ENCODE measurements at places on chromosomes 5 and 9.

DNA sequence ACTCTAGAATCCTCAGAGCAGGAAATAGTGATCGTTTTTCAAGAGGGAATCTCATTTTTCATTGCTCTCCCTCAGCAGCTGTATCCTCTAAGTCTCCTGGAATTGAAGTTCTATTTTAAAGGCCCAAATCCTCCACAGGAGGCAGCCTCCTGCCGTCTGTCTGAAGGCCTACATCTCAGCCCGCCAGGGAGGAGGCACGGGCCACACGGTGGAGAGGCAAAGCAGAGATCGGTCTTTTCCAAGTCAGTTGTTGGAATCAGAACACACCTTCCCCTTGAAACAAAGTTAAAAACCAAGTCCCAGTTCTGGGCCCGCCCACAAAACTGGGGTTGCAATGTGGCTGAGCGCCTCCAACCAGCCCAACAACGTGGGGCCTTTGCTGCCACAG lies 68.7 kb downstream of the RAPGEF1 start:
- no peak for DNase-seq

DNA sequence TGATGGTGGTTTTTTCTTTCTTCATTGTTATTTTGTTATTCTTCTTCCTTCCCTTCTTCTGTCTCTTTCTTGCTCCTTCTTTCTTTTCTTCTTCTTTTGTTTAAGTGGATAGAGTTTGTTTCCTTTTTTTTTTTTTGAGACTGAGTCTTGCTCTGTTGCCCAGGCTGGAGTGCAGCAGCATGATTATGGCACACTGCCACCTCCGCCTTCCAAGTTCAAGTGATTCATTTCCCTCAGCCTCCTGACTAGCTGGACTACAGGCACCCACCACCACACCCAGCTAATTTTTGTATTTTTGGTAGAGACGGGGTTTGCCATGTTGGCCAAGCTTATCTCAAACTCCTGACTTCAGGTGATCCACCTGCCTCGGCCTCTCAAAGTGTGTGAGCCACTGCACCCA lies 40.3 kb downstream of the JAK2 start:
- DNase-seq: no peak

DNA sequence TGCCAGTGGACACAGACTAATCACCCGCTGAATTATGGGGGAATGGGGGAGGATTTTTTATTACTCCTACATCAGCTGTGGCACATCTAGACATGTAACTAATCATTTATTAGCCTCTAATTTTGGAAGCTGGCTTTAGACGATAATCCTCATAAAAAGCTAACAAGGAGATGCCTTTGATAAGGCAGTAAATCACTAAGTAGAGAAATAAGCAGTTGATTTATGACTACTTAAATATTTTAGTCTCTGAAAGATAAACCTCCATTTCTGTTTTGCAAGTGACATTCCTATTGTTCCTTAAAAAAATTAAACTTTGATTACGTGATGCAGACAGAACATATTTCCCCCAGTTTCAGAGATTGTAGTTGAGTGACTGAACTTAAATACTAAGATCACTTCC lies 206.4 kb upstream of the CDKN2B start:
- DNase-seq: no peak

DNA sequence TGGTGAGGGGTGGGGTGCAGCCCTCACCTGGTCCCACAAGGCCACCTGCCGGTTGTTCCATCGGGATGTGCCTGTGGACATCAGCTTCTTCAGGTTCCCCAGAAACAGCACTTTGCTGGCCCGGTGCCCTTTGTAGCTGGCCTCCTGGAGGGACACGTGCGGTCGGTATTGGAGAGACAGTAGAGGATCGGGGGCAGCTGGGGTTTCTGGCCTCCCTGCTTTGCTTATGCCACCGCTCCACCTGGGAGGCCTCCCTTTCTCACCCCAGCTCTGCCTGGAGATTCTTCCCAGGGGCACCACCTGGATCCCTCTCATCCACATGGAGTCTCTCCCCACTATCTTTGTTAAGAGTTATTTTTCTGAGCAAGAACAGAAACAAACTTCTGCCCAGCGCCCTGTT lies 13.1 kb upstream of the TRIM14 start:
- DNase-seq: no peak

DNA sequence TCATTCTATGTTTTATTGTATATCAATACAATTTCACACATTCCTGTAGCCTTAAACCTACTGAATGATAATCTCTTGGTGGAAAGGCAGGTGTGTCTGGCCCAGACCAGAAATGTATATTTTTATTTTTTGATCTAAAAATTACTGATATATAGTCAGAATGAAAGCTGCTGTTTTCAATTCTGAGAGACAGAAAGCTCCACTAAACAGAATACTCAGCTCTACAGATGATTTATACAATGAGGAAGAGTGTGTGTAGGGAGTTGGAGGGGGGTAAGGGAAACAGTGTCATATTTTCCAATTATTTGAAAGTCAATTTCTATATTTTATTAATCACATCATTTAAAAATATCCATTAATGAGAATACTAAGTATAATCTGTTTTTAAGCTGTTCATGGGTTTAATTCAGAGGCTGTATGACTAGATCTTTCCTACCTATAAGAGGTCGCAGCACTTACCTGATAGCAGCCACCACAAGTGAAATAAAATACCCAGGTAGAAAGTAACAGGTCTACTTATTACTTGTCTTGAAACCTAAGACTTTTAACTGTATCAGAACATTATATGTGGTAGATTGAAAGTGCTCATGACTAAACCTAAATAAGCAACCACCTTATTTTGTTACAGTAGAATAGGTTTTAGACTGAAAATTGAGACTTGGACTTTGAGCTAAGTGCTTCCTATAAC lies 183.4 kb downstream of the TMC1 start:
- DNase-seq: no peak

- DNase-seq: no peak
Observed at GRCh38 chr5:94102849-94103248, 361.4 kb upstream of the POU5F2 start.

- peak; percentile 57 for DNase-seq
Observed at GRCh38 chr5:10485142-10485795, 43.6 kb downstream of the ROPN1L start.

- DNase-seq: no peak
Observed at GRCh38 chr9:124480621-124480981, 26.6 kb downstream of the NR5A1 start.

DNA sequence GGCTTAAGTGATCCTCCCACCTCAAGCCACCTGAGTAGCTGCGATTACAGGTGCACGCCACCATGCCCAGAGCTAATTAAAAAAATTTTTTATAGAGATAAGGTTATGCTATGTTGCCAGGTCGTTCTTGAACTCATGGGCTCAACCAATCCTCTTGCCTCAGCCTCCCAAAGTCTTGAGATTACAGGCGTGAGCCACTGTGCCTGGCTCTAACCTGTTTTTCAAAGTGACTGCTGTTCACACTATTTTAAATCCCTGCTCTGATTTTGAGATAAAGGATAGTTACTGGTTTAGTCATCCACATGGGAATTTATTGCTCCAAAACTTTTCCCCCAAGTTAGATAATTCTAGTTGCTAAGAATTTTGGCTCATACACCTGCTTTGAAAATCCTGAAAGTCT lies 48.2 kb upstream of the MTMR12 start:
- DNase-seq: no peak

DNA sequence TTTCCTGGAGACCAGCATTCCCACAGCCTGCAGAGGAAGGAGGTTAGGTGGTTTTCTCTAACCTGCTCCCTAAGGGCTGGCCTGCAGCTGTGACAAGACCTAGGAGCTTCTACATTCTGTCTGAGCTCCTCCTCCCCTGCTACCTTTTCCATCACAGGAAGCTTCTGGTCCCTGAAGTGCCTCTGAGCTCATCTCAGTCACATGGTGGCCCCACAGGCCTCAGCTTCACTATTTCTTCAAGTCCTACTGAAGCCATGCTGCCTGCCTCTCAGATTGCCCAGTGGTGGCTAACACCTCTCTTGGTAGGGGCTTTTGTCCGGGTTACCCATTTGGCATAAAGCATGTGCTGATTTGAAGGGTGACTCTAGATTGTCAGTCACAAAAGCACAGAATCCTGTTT lies 259.4 kb downstream of the CRB2 start:
- no peak for DNase-seq

GRCh38 chr5:137734331-137734730 lies 1.6 kb downstream of the KLHL3 start:
- no peak for DNase-seq

GRCh38 chr5:78971998-78972397 lies 13.1 kb downstream of the ARSB start:
- no peak for DNase-seq

DNA sequence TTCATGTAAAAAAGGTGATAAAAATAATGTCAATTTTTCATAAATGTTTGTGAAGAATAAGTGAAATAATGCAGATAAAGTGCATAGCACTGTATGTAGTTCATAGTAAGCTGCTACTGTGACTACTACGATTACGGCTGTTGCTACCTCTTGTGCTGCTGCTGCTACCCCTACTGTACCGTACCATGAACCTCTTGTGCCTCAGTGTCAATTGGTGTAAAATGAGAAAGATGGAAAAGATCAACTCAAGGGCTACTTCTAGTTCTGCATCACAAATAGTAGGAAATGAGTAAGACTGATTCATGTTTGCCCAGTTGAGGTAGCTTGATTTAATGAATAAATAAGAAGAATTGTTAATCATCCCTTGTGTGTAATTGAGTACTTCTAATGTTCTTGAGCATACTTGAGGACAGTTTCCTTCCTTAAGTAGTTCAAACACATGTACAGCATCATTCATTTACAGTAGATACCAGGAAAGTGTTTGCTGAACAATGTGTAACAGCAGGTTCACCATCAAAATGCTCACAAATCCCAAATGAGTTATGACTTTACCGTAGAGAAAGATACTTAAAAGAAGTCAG lies 200.0 kb upstream of the ATP10B start:
- no peak for DNase-seq

- DNase-seq: no peak
Observed at GRCh38 chr5:137051161-137051560, 448.0 kb downstream of the SPOCK1 start.

GRCh38 chr5:76069061-76069735 lies 14.0 kb upstream of the SV2C start:
- DNase-seq: no peak

- peak; percentile 65 for DNase-seq
Observed at GRCh38 chr9:135146766-135147473, 59.5 kb downstream of the OLFM1 start.

GRCh38 chr9:86983620-86984259 lies 36.4 kb upstream of the GAS1 start:
- no peak for DNase-seq

GRCh38 chr5:11564706-11565105 lies 339.5 kb downstream of the CTNND2 start:
- peak; percentile 6 for DNase-seq

DNA sequence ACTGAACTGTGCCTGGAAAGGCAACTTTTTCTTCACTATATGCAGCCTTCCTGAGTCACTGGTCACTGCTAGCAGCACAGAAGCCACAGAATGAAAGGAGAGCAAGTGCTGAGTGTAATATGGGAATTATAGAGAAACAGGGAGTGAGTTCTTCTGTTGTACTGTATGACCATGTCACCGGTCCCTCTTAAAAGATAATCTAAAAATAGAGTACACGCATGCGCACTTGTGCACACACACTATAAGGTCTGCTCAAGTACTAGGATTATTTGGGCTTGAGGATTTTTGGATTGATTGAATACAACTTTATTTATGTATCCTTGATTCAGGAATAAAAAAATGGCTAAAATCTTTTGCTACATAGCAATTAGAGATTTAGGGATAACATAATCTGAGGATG lies 571.9 kb downstream of the PDE4D start:
- DNase-seq: no peak

GRCh38 chr9:114025196-114025753 lies 52.8 kb downstream of the AMBP start:
- no peak for DNase-seq

DNA sequence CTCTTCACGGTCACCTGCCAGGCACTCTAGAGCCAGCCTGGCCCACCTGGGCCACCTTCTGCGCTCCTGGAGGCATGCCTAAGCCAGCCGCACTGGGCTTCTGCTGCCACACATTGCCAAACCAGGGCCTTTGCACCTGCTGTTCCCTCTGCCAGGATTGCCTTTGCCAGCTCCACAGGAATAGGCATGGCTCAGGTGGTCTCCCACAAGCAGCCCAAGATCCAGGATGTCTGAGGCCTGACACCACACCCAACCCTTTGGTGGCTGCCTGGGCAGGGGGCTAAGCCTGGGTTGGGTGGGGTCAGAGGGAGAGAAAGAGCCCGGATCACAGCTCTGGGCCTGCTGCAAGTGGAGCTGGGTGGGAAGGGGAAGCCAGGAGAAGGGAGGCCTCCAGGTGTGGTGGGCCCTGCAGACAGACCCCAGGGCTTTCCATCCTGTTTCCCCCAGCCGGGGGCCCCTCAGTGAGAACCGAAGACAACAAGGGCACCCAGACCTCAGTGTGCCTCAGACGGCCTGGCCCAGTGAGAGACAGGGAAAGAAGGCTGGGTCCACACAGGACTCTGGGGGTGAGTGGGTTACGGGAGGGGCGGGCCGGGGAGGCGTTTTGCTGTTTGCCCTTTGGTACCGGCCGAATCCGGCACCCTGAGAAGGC lies 672 bp upstream of the SUSD3 start:
- no peak for DNase-seq

GRCh38 chr5:144691936-144692335 lies 521.3 kb downstream of the KCTD16 start:
- DNase-seq: no peak

DNA sequence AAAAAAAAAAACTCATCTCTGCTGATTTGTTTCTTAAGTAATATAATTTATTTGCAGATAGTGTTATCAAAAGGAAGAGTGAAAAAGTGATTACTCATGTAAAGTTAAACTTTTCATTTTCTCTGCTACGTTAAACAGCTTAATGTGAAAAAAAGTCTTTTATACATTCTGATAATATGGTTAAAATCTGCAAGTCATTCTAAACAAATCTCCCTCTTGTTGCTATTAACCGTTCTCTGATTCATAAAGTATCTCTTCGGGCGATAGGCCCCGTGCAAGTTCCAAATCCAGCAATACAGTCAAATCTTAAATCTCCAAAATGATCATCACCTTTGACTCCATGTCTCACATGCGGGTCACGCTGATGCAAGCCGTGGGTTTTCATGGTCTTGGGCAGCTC lies 732.0 kb downstream of the TAF11L14 start:
- DNase-seq: no peak

GRCh38 chr5:37197340-37198050 lies 51.7 kb downstream of the CPLANE1 start:
- DNase-seq: no peak

- no peak for DNase-seq
Observed at GRCh38 chr5:112018846-112019245, 261.9 kb upstream of the NREP start.

- DNase-seq: no peak
Observed at GRCh38 chr5:146697211-146697610, 181.2 kb upstream of the GPR151 start.

GRCh38 chr9:127962278-127962677 lies 18.5 kb downstream of the EEIG1 start:
- DNase-seq: no peak

GRCh38 chr5:181070523-181070922 lies 30.5 kb downstream of the BTNL9 start:
- DNase-seq: no peak

GRCh38 chr9:81071108-81071507 lies 618.2 kb downstream of the TLE1 start:
- DNase-seq: no peak
